Cerebellar nuclear complex (tissue), 1 donor: ENCODE measurements at places on chromosomes 11 and 22.

DNA sequence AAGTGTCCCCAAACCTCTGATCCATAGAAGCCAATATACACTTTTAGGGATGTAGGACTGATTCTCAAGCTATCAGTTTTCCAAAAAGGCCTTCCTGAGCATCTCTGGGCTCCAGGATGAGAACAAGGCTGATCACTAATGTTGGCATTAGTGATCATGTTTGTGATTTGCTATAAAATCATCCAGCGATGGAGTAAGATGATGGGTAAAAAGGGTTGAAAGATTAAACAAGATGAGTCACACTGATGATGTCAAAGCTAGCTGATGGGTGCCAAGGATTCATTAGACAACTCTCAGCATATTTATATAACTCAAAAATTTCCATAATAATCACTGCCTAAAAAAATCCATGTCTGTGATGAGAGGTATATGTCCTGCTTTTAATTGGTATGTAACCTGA is 42.8 kb downstream of the ZNF280B start:
- no peak for DNase-seq

DNA sequence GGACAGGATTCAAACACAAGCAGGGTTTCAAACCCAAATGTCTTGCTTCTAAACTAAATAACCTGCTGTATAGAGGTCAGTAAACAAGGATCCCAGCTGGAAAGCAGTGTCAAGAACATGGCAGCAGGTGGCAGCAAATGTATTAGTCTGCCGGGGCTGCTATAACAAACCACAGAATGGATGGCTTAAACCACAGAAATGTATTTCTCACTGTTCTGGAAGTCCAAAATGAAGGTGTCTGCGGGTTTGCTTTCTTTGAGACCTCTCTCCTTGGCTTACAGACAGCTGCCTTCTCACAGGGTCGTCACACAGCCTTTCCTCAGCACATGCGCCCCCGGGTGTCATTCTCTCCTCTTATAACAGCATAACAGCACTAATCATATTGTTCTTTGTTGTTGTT is 65.1 kb upstream of the LRRC55 start:
- no peak for DNase-seq

DNA sequence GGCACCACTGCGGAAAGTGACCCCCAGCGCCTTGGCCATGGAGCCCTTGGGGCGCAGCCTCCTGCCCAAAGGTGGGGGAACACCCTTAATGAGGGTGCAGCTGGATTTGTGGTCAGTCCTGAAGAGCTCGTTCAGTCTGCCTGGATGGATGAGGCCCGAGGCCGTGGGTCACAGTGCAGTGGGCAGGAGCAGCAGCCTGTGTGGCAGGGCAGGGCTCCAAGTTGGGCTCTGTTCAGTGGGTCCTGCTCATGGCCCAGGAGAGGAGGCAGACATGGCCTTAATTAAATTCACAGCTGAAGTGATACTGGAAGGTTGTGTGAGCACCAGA is 33.3 kb downstream of the FAM83F start:
- DNase-seq, result no peak

DNA sequence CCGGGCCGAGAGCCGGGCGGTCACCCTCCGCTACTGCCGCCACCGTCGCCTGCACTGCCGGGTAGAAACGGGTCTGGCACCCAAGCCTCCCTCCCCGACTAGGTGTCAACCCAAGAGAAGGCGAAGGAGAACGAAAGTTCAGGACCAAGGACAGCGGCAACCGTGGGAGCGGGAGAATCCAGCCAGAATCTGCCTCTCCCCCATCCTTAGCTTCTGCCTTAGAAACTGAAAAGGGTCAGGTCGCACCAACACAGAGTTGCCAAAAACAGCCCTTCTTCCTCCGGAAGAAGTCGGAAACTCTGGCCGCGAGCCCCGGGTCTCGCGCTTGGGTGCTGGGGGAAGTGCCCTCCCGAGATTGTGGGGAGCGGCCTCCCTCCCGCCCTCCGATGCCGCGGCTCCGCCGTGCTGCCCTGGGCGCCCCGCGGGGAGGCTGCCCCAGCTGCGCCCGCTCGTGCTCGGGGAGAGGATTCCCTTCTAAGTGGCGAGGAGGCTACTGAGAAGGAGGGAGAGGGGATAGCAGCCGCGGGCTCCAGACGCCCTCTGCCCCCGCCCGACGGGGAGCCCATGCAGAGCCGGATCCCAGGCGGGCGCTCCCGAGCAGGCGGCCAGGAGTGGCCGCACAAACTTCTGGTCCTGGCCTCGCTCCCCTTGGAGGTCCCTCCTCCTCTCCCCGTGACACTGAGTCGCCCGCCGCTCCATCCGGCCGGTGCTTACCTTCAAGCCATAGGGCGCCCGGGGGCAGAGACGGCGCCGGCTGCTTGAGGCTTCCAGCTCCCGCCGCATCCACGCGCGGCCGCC is 637 bp downstream of the DRD2 start:
- DNase-seq, result no peak

GRCh38 chr22:44667829-44668189 is 34.2 kb upstream of the PRR5 start:
- DNase-seq, result no peak

GRCh38 chr22:44424359-44424682 is 73.7 kb downstream of the RTL6 start:
- DNase-seq, result no peak

DNA sequence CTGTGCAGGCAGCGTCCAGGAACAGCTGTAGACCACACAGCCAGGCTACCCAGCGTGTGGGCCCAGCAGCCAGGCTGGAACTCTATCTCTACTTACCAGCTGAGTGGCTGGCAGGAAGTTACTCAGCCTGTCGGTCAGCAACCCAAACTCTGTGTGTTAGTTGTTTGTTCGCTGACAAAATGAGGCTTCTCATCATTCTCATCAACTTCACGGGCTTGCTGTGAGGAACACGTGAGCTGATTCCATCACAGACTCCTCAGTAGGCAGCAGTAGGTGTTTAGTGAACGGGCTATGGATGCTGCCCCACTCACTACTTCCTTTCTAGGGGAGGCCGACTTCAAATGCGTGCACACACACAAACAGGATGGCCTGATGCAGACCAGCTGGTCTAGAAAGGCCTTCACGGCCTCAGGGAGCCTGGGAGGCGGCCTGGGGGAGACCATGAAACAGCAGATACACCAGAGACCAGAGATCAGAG is 830 bp upstream of the SPDYC start:
- DNase-seq, result no peak
